SHP77 (cell line): ENCODE measurements at places on chromosomes 3 and 15.
A peak's percentile ranks its signal among the peaks of the same experiment; 100 is the strongest.

DNA sequence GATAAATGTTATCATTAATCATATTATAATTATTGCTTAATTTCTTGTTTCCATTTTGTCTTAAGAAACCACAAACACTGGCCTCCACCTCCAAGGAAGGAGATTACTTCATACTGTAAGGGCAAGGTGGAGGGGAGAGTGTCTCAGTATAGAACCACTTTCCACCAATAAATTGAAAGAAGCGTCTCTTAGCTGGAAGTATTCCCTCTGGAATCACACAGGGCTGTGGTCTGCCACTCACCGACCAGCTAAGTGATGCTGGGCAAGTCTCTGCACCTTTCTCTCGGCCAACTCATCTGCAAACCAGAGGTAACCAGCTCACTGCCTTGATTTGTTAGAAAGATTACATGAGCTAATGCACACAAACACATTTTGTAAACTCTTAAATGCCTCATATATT is 63.1 kb downstream of the EIF4E3 start:
- no peak for DNase-seq

GRCh38 chr3:127772827-127773751 is 49.2 kb downstream of the MGLL start:
- DNase-seq: no peak

- DNase-seq: no peak
Observed at GRCh38 chr3:44110648-44111047, 131.0 kb upstream of the TOPAZ1 start.

- DNase-seq: no peak
Observed at GRCh38 chr3:29410220-29410619, 129.3 kb downstream of the RBMS3 start.

GRCh38 chr3:113947372-113948014 is at the start of gene ZDHHC23:
ZDHHC23 (plus strand) TSS chr3:113948013; CDS start chr3:113948803, 790 bp downstream.
- DNase-seq: peak; percentile 75

- no peak for DNase-seq
Observed at GRCh38 chr3:49025005-49025792, 3.3 kb downstream of the NDUFAF3 start.

- no peak for DNase-seq
Observed at GRCh38 chr15:51443282-51443914, 101.9 kb downstream of the GLDN start.

GRCh38 chr3:2929574-2929973 is 180.6 kb downstream of the IL5RA start:
- DNase-seq: no peak

GRCh38 chr3:4356546-4357410 is 53.6 kb downstream of the SETMAR start:
- no peak for DNase-seq

DNA sequence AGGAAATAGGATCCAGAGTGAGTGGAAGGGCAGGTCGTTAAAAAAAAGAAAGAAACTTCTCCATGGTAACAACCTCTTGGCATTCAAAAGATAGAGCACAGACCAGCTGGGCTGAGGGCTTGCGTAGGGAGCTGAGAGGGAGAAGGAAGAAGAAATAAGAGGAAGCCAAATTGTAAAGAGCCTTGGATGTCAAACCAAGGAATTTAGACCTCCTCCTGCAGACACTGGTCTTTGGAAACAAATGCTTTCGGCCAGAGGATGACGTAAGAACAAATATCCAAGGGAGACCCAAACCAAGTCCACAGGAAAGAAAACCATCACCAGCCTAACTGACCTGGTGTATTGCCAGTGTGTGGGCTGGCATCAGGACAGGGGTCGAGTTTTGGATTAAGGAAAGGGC is 155.2 kb downstream of the UACA start:
- DNase-seq: no peak

- DNase-seq: no peak
Observed at GRCh38 chr3:126050626-126051025, 33.3 kb downstream of the SLC41A3 start.

GRCh38 chr15:57827021-57827420 is 120.5 kb downstream of the POLR2M start:
- DNase-seq: no peak

DNA sequence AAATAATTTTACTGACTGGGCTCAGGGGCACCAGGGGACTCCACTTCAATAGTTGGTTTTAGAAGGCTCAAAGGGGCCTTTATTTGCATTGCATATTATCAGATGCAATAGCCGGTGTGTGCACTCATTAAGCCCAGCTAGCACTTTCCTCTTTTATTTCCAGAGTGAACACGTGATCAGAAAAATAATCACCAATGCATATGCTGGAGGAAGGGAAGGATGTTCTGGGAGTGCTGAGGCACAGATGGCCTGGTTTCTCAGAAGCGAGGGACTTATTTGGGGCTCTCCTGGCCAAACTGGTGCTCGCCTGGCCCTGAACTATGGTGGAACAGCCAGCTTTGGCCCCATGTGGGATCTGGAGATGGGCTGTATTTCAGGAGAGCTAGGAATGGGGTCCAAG is 60.4 kb upstream of the SEC13 start:
- DNase-seq: no peak

DNA sequence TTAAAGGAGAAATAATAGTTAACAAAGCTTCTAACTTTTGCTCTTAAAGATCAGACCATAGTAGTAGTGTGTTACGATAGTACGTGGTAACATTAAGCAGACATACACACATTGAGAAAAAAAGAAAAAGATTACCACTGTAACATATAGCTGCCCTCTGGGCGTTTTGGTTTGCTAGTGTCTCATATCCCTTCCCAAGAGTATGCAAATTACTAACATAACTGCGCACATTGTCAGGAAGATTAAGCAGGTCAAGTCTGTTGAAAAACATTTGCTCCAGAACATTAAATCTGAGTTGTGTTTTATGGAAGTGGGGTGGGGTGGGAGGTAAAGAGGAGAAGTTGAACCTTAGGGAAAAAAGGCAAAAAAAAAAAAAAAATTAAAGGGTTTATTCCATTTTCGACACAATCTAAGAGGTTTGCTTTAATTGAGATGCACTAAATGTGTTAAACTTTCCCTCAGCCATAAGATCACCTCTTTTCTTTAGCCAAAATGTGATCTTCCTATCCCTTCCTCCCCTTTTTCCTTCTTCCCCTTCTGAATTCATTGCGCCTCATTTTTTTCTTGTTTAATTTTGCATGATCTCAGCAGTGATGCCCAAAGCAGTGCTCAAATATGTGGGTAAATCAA is 1.5 kb upstream of the LRIG1 start:
- DNase-seq: no peak

- no peak for DNase-seq
Observed at GRCh38 chr15:39585389-39585841, 4.5 kb downstream of the THBS1 start.

DNA sequence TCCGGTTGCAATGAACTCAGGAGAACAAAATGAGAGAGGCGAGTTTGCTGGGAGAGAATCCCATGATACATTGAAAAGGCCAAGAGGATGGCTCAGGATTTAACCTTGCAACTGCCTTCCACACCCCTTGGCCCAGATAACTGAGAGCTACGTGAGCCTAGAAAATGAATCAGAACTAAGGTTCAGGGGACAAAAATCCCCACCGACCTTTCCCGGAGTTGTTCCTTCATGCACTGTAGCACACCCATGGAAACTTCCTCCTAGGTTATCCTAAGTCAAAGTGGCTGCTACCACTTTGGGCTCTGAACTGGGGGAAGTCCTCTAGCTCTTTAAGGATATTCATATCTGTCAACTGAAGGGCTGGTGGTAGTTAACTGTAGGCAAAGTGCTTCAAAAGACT is 58.3 kb upstream of the SLC4A7 start:
- no peak for DNase-seq

DNA sequence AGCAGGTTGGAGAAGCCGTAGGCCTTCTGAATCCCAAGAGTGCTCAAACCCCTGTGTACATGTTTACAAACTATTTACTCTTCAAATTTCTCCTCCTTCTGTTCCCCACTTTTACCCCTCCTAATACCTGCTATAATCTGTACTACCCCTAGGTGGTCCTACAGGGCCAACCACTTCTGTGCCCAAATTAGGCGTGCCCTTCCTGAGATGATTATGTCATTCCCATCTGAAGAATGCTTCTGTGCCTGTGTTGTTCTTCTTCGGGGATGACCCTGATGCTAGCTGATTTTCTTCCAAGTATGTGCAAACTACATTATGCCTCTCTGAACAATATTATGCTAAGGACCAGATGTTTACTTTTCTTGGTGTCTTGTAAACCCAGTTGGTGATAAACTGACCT is 20.5 kb downstream of the RBP2 start:
- DNase-seq: no peak

GRCh38 chr3:29937185-29937584 is 656.3 kb downstream of the RBMS3 start:
- no peak for DNase-seq

DNA sequence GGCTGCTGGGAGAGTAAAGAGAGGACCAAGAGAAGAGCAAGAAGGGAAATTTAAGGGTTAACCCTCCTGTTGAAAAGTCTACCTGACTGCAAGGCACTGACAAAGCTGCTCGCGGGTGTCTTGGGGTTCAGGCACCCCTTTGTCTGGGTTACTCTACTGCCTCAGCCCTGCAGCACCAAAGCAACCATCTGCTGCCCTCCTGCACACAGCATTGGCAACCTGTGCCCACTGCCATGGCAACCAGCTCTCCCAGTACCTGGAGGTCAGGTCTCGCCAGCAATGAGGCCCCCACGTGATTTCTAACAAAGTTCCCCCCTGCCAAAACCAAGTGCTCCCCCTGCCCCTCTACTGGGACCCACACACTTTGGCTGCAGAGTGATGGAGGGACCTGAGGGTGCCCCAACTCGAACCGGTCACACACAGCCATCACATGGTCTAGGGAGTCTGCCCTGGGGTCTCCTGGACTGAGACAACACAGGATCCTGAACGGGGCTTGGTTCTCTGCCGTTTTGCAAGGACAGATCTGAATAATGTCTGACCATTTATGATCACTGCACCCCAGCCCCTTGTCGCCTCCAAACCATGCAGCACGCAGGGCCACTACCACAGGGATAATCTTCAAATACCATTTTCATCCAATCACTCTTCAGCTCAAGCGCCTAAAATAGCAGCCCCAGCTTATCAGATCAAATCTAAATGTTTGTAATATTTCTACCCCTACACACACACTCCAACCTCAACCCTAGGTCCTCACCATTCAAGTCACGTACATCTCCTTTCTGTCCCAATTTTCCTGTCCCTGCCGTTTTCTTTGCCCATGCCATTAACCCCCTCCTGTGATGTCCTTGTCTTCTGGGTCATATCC is 50.7 kb downstream of the ADCY5 start:
- DNase-seq: no peak

DNA sequence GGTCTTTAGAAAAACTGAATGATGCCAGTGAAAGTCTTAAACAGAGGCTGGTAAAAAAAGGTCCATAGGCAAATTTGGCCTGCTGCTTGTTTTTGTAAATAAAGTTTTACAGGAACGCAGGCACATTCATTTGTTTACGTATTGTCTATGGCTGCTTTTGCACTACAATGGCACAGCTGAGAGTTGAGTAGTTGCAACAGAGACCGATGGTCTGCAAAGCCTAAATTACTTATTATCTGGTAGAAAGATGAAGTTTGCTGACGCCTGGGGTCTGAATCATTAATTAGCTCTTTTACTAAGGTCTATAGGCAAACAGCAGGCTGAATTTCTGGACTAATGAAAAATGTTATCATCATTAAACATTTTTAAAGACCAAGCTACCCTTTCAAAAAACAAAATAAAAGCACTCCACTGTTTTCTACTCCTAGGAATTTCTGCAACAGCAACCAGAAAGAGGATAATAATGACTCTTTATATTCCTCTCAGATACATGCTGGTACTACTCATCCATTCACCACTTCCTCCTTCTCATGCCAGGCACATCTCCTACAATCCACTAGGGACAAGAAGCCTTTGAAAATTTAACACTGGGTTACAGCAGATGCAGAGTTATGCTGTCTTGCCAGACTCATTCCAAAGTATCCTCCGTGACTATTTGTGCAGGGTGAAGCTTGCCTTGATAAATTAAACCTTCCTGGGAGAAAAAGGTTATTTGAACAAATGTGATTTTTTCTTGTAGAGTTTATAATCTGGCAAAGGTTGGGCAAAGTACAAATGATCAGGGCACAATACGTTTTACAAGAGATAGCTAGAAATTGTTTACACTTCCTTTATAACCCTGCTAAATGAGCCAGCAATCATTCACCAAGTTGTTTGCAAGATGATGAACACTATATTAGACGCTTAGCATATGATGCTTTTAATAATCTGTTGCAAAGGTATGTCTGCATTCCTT is 6.0 kb downstream of the GATM start:
- no peak for DNase-seq

- DNase-seq: no peak
Observed at GRCh38 chr15:35481992-35482391, 64.0 kb downstream of the DPH6 start.

- no peak for DNase-seq
Observed at GRCh38 chr3:39408493-39409372, 2.2 kb downstream of the RPSA start.

DNA sequence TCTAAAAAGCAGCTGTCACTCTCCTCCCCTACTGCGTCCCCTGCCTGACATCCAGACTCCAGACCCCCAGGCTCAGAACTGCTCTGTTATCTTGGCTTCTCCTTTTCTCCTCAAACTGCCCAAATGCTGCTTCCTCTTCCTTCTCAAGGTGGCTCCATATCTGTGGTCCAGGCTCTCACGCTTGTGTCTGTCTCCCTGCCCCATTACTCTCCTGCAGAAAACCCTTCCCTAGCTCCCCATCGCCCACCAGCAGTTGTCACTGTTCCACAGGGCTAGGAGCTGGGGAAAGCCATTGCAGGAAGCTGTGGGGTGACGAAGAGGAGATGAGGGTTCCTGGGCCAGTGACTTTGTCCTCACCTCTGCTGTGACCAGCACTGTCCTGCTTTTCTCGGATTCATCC is 30.7 kb upstream of the CGNL1 start:
- DNase-seq: peak; percentile 32
